D721Med (cell line): ENCODE measurements at places on chromosomes 4 and X.

DNA sequence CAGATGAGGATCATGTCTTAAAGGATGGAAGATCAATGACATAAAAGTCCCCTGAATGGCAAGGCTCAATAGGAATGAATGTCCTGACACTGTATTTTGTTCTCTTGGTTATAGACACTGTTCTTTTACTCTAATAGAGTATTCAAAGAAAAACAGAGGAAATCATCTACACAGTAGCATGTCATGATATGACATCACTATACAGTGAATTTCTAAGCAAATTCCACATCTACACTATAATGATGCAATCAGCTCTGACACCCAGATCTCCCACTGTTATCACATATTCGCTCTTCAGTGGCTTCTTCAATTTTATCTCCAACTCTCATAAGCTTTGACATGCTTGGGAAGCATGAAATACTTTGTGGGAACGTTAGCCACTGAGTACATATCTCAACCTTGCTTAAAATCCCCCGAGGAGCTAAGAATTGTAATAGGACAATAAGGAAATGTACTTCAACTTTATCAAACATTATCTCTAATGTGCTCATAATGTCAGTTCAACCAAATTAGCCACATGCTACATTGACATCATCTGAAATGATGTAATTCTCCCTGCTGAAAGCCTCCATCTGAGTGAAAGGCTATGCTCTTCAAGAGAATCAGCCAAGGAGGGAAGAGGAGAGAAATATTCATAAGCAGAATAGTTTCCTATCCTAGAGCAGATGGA is 139.6 kb upstream of the PTCHD1 start:
- DNase-seq, result no peak

GRCh38 chr4:8921465-8921864 is 49.8 kb upstream of the HMX1 start:
- no peak for DNase-seq

- DNase-seq, result no peak
These were observed 4.5 kb upstream of the ZNF732 start for GRCh38 chr4:309807-310206.

DNA sequence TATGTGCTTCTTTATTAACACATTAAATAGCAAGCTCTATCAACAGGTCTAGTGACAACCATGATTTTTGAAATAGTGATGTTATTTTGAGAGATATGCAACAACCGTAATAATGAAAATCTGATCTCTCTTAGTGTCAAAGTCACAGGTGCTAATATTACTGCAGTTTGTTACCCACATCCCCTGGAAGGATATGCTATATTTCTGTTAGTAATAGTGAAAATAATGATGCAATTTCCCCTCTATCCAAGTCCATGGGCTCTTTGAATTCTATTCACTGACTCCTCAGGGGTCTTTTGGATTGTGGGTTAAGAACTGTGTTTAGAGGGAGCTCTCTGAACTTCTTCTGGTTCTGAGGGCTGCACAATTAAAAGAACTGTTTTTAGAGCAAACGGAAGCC is 3.0 kb upstream of the HSD17B10 start:
- no peak for DNase-seq

GRCh38 chrX:102008901-102009300 is 77.1 kb upstream of the ZMAT1 start:
- DNase-seq, result no peak

DNA sequence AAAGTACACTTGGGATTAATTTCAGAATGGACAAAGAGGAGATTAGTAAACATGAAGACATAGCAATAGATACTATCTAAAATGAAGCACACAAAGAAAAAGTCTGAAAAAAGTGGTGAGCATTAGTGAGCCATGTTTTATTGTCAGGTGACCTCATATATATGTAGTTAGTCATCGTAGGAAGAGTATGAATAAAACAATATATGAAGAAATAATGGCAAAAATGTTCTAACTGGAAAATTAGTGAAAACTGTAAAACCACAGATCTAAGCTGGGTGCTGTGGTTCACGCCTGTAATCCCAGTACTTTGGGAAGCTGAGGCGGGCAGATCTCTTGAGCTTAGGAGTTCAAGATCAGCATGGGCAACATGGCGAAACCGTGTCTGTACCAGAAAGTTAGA is 67.9 kb downstream of the RBPJ start:
- no peak for DNase-seq

GRCh38 chr4:153809307-153809706 is 20.4 kb upstream of the SFRP2 start:
- no peak for DNase-seq

DNA sequence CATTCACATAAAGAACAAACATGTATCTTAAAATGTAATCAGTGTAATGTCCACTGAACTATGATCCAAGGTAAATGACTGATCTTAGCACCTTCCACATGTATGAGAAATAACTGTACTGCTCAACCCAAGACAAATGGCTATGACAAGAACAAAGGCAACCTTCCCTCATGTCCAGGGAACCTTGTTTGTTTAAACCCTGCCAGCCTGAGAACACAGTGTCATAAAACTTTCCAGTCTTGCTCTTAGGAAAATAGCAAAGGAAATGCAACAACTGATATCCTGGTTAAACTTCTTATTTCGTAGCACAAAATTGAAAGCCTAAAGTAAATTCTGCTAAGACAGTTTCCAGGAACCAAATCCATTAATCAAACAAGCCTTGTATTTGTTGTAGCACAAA is 494.3 kb downstream of the IL15 start:
- no peak for DNase-seq

- DNase-seq, result no peak
These were observed 259.4 kb upstream of the JADE1 start for GRCh38 chr4:128550060-128550459.

GRCh38 chr4:129167640-129168260 is 71.8 kb downstream of the C4orf33 start:
- DNase-seq, result no peak

- no peak for DNase-seq
These were observed 27.3 kb downstream of the NELFA start for GRCh38 chr4:1981251-1982058.

DNA sequence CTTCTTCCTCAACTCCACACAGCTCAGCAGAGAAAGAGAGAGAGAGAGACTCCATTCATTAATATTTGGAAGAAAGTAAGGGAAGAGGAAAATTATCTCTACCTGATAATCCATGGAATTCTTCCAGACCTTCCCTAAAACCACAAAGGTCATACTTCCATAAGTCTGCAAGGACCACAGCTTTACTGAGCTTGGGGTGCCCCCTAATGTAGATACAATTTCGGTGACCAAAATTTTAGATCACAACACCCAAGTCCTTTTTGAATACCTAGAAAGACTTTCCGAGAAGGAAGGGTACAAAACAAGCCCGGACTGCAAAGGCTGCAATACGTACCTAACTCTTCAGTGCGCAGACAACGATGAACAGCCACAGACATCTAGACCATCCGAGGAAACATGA is 523.9 kb downstream of the GLUD2 start:
- DNase-seq, result no peak

- DNase-seq, result no peak
These were observed 2.7 kb upstream of the MXD4 start for GRCh38 chr4:2264481-2265041.

GRCh38 chr4:104470770-104471169 is 23.9 kb downstream of the CXXC4 start:
- DNase-seq, result no peak

DNA sequence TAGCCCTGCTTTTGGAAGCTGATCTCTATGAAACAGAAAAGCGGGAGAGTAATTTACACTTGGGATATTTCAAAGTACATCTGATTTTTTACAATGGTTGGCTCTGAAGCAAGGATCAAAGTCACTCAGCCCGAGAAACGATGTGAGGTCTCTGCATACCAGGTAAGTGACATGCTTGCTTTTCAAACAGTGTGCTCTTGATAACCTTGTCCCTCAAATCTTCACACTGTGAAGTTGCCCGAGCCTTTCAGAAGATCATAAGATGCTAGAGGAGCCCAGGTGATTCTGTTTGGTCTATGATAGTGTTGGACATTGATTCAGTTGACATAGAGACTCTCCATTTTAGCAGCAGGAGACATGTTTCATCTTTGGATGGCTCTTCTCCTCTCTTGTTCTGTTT is 47.1 kb upstream of the KLHL34 start:
- no peak for DNase-seq

- no peak for DNase-seq
These were observed 21.8 kb upstream of the P2RY10 start for GRCh38 chrX:78923198-78924015.

- no peak for DNase-seq
These were observed 8.3 kb downstream of the SRPX2 start for GRCh38 chrX:100652266-100652665.

GRCh38 chr4:153634738-153635353 is 49.2 kb upstream of the TLR2 start:
- DNase-seq, result no peak

- DNase-seq, result no peak
These were observed 168.5 kb downstream of the DHRSX start for GRCh38 chrX:2332252-2332651.

DNA sequence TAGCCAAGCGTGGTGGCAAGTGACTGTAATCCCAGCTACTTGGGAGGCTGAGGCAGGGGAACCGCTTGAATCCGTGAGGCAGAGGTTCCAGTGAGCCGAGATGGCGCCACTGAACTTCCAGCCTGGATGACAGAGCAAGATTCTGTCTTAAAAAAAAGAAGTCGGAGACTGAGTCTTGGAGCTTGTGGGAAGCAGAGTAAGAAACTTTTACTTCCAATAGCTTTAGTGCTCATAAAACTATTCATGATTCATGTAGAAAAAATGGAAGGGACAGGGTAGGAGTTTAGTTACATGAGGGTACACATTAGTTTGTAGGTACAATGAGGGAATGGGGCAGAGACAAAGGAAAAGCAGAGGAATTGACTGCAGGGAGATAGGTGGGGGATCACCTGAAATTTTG is 19.3 kb downstream of the RAP2C start:
- DNase-seq, result no peak

DNA sequence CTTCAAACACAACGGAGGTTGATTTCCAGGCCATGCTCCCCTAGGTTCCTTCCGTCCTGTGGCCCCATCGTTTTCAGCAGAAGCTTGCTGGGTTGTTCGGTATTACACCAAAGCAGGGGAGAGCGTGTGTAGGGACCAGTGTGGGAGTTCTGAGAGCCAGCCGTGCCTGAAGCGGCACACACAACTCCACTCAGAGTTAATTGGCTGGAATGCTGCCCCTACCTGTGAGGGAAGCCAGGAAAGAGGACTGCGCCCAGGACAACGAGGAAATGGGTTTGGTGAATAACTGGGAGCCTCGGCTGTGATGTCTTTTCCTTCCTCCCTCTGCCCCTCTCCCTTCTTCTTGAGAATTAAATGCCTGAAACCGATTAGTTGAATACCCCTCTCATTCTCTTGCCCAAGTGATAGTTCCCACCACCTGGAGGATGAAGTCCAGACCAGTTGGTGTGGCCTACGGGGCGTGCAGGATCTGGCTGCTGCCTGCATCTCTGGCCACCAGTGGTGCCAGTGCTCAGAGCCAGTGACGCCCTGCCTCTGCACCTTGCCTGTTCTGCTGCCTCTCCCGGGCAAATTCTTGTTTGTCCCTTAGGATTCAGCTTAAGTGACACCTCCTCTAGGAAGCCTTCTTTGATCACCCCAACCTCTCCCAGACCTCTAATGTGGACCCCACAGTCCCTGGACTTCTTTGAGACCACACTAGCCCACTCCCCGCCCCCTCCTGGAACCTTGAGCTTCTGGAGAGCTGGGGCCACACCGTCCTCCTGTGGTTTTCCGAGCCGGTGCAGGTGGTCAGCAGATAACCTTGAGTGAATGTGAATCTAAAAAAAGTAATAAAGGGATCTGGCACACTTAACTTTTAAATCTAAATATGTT is 33.6 kb downstream of the TBC1D14 start:
- DNase-seq, result no peak

DNA sequence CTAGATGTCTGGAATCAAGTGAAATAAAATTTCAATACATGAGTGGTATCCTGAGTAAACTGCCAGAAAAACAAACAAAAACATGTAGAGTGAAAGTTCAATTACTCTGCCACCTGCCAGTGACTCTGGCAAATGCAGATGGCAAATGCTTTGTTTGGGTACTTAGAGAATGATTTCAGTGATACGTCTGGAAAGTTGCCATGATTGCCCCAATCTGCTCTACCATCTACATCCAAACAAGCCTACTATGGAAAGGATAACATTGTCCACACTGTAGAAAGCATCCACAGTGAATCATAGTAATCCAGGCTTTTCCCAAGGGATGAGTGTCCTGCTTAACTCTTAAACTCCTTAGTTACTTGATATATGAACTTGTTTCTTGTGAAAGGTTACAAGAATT is 3.4 kb downstream of the SPATA4 start:
- no peak for DNase-seq

- DNase-seq, result no peak
These were observed 17.9 kb upstream of the ENPP6 start for GRCh38 chr4:184235526-184235925.

GRCh38 chrX:70279081-70279480 is 2.9 kb upstream of the RAB41 start:
- DNase-seq, result no peak

DNA sequence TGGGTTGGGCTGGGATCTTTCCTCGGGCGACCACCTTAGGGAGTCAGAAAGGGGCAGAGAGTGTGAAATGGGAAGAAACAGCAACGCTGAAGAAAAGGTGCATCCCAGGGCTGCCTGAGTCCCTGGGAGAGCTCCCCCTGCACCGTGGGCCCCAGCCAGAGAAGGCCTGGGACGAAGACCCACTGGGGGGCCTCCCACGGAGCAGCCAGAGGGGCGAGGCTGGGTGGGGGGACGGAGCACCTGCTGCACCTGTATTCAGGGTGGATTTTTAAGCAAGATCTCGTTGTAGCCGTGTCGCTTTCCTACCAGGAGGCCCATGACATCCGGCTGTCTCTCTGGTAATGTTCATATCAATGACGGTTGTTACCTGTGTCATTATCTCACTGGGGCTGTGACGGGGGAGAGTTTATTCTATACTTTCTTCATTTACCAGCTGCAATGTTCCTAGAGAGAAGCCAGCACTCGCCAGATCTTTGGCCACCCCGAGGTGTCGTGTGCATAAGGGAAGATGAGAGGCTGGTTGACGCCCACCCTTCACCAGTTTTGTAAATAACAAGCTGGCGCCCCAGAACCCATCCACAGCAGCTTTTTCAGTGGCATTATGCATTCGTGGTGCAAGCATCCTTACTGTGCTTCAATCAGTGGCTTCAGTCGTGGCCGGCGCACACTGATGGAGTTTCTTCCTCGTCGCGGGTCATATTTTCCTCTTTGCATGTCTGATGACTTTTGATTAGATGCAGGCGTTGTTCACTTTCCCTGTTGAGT is 5.6 kb upstream of the PCGF3 start:
- DNase-seq, result no peak

GRCh38 chr4:140078366-140078765 is 75.6 kb downstream of the MAML3 start:
- no peak for DNase-seq

GRCh38 chr4:174521800-174522182 is 497 bp downstream of the HPGD start:
- DNase-seq, result no peak
